ENCODE measurements at places on chromosomes 2 and 18.

- DNase-seq: no peak
Measured at GRCh38 chr18:3422905-3423304, 27.1 kb upstream of the TGIF1 start.

DNA sequence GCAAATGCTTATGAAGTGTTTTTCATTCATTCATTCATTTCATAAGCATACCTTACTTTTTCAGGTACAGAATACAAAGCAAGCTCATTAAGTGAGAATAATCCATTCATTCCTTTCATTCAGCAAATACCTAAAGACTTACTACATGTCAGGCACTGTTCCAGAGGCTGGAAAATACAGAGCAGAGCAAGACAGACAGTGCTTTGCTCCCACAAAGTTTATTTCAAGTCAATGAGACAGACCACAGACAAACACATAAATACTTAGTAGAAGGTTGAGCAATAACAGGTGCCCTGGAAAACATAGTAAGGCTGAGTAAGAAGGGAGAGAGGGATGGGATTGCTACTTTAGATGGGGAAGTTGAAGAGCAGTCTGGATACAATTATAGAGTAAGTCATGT lies 309.8 kb downstream of the C1D start:
- DNase-seq: peak; percentile 68

DNA sequence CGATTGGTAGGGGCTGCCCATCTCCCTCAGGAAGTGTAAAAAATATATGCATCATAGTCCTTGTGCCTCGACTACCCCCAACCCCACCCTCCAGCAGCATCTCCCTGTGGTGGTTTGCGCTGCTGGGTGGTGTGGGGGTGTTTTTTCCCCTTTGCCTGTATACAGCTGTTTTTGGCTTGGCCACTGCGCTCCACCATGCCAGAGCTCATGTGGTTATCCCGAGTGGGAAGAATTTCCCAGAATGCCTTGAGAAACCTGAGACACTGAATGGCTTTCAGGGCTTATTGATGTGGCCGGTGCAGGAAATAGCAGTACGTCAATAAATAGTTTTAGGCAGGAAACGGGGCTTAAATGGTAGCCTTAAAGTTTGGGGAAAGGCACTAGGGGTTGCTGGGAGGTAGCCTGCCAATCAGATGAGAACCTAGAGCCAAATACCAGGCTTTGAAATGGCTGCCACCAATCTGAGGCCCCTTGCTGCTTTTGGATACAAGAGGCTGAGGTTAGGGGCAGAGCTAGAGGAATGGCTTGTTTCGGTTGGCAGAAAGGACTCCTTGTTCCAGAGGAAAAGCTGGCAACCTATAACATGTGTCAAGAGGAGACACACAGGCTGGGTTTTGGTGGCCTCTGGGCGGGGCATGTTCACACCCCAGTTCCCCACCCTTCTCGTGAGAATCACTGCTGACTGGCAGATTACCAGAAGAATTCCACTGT lies 144.1 kb downstream of the SMAD7 start:
- DNase-seq: peak; percentile 70

DNA sequence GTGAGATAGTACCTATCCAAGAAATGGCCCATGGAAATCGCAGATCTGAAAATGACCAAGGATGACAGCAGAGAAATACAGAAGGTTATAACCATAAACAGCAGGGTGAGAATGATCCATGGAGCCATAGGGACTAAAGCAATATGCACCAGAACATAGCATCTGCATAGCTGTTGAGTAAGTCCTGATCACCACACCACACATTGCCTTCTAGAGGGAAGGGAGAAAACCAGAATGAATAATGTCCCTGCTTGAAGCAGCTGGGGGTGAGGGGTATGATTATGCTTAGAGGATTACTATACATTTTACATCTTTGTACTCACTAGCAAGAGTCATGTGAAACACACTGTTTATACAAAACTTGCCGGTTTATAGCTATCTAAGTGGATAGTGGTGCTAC lies 350.4 kb downstream of the MBD2 start:
- DNase-seq: no peak

GRCh38 chr2:231904161-231904611 lies 22.0 kb downstream of the NPPC start:
- DNase-seq: no peak

DNA sequence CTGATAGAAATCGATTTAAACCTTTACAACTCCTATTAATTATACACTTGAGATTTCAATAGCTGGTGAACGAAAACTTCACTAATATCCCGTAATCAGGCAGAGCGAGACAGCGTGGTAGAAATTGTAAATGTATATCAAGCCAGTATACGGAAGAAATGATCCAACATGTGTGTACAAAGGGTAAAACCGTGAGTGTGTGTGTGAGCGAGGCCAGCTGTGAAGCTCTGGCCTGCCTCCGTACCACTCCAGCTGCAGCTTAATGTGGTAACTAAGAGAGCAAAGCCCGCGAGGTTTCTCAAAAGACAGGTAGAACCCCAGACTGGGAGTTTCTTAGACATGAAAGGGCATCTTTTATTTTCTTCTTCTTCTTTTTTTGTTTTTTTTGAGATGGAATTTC lies 52.3 kb upstream of the ZNF516 start:
- no peak for DNase-seq

- DNase-seq: no peak
Measured at GRCh38 chr18:77607087-77607486, 357.4 kb downstream of the GALR1 start.

GRCh38 chr2:88464153-88464552 lies 11.7 kb upstream of the FOXI3 start:
- no peak for DNase-seq

DNA sequence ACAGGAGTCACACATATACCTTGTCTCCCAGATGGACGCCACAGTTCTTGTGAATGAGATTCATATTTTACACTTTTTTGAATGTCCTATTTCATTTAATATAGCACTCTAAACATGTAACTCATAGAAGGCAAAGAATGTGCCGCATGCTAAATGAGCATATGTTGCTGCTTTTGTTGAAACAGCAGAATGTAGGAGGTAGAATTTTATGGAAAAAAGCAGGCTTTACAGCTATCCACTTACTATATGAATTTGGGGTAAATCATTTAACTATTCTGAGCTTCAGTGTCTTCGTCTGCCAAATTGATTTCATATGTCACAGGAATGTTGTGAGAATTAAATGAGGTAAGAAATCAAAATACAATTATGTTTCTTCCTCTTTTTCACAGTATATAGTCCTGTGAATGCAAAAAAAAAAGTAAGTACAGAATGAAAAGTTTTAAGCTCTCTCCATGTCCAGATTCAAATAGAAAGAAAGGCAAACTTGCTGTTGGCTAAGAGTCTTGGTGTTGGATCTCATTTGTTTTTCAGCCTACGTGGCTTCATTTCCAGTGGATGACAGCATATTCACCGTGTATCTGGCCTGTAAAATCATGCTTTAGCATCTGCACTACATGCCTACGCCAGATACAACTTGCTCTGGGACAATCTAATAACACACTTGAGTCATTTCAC lies 154.7 kb upstream of the CNTNAP5 start:
- no peak for DNase-seq

GRCh38 chr2:8133363-8133762 lies 548.5 kb upstream of the ID2 start:
- no peak for DNase-seq

GRCh38 chr2:16318474-16319195 lies 347.0 kb downstream of the CYRIA start:
- DNase-seq: no peak

GRCh38 chr2:9847140-9847539 lies 3.9 kb downstream of the TAF1B start:
- DNase-seq: no peak

DNA sequence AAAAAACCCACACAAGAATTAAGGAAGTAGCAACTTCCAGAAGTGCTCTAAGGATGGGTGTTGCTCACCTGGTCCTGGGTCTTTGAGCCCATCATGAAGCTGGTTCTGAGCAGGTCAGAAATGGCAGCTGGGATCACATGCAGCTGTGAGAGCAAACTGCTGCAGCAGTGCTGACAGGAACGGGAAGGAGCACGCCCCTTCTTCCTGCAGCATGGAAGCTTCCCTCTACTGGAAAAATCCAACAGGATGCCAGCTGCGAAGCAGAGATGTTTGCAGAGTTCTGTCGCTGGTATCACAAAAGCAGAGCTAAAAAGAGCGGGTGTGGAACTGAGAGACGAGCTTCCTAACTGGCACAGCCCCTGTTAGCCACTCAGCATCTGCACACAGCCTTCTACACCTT lies 33.7 kb downstream of the EIF4E2 start:
- no peak for DNase-seq

DNA sequence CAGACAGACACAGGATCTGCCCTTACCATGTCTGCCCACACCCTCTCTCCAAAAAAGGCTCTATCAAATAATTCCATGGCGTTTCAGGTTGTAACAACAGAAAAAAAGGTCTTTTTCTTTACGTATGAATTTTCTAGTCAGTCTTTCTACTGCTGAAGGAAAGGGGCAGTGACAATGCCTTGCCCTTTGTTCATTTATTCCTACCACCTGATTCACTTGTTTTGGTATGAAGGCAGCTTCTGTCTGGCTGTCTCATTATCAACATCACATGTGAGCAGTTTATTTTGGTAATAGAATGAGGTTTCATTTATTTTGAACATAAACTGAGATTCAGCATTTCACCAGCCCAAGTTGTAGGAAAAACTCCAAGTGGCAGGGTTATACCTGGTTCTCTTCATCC lies 94.3 kb upstream of the KLF7 start:
- DNase-seq: no peak

GRCh38 chr2:174040417-174040701 lies 75.2 kb upstream of the SP3 start:
- DNase-seq: no peak

GRCh38 chr2:112690853-112691401 lies 29.9 kb upstream of the NT5DC4 start:
- peak; percentile 66 for DNase-seq

- DNase-seq: peak; percentile 35
Measured at GRCh38 chr2:177229442-177230242, 17.0 kb downstream of the HNRNPA3 start.

DNA sequence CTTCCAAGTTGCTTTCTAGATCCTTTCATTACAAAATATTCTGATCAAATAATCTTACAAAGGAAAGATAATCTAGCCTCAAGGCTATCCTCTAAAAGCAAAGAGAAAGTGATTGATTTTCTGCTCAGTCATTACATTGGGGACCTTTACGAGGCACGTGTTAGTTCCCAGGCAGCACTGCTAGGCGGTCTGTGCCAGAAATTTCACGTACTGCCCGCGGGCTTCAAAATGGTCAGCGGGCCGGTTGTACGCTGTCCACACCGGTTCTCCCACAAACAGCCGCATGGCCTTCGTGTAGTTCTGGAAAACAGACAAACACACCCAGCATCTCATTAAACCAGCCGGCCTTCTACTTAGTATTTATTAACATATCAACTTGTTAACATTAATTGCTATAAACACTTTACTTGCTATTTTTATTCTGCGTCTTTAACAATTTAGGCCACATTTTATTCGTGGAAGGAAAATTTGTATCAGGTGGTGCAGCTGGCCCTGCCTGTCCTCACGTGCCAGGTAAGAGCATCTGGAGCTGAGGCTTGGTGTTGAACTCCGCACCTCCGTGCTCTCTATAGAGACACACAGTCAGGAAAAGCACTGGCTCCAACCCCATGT lies 20.4 kb downstream of the ADI1 start:
- DNase-seq: no peak

All from myocyte (in vitro differentiated cells).